ENCODE measurements at places on chromosomes 5 and 9.
A peak's percentile ranks its signal among the peaks of the same experiment; 100 is the strongest.

GRCh38 chr5:118466418-118466817, 521.9 kb downstream of the DTWD2 start:
- no peak for DNase-seq

DNA sequence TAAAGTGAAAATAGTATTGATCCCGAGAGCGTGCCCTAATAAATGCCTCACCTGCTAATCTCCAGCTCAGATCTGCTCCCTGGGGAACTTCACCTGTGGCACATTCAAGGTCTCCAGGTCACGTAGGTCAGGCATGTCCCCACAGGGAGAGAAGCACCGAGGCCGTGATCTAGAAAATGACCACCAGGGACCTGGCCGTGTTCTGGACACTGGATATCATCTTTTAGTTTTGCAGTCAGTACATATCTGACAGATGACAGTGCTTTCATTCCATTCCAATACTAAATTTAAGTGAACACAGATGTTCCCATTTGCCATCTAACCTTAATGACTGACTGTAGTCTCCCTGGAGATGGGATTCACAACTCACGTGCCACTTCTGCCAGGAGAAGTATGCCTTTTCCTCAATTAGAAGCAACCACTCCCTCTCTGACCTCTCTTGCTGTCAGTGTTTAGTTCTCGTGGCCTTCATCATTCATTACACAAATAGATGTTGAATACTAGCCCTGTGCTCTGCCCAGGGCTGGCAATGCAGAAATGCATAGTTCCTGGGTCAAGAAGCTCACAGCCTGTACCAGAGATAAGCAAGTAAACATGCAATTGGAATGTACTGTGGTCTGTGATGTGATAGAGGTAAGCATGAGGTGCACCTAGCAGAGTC, 276.5 kb downstream of the NTRK2 start:
- DNase-seq: no peak

GRCh38 chr5:76351577-76351976, 51.5 kb upstream of the IQGAP2 start:
- no peak for DNase-seq

GRCh38 chr5:179115845-179116524, 55.8 kb downstream of the ZNF354C start:
- DNase-seq: no peak

- no peak for DNase-seq
Measured at GRCh38 chr5:173920866-173921555, 32.9 kb downstream of the CPEB4 start.

- DNase-seq: no peak
Measured at GRCh38 chr9:69582544-69583297, 89.5 kb downstream of the APBA1 start.

- DNase-seq: no peak
Measured at GRCh38 chr9:119794836-119795235, 425.6 kb upstream of the BRINP1 start.

GRCh38 chr5:142862594-142862993, 92.4 kb downstream of the ARHGAP26 start:
- no peak for DNase-seq

DNA sequence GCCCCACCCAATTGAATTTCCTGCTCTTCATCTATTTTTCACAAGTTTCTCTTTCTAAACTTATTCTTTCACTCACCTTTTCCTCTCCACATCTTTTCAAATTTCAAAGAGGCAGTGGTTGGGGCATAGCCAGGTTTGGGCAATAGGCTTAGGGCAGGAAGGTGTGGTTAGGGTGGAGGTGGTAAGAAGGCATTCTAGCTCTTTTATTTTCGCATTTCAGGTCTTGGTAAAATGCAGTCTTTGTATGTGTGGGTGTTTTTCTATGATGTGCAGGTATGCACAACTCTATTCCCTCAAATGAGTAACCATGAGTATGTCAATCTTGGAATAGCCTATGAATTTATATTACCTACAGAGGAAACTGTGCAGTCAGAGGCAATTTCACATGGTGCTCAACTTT, 129.8 kb upstream of the IFNE start:
- DNase-seq: no peak

DNA sequence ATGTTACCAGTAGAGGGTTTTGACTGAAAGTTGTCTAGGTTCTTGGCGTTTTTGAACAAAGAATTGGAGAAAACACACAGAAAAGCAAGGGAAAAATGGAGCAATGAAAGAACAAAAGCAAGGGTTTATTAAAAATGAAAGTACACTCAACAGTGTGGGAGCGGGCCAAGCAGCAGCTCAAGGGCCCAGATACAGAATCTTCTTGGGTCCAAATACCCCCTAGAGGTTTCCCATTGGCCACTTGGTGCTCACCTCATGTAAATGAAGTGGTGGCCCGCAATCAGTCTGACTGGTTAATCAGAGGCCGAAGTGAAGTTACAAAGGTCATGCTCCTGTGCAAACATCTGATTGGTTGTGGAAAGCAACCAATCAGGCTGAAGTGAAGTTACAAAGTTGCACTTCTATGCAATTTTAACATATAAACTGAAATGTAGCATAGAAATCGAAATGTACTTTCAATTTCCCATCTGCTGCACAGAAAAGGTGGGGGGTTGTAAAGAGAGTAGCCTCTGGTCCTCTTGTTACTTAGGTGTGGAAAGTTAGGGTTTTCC, 1.9 kb upstream of the GM2A start:
- DNase-seq: no peak

DNA sequence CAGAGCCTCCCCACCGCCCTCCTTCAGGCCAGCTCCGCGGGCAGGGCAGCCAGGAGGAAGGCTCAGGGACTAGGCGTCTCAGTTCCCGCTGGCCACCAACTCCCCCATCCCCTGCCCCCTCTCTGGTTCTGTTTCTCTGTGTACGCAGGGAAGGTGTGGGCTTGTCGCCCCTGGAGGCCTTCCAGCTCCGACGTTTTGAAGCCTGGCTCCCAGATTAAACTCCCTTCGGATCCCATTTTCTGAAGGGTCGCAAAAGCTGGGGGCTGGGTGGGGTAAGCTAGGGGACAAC, 346 bp downstream of the ATOX1 start:
- DNase-seq: no peak

GRCh38 chr5:148583421-148583965, 70.8 kb downstream of the HTR4 start:
- no peak for DNase-seq

GRCh38 chr9:38350529-38350928, 42.0 kb upstream of the ALDH1B1 start:
- DNase-seq: no peak

DNA sequence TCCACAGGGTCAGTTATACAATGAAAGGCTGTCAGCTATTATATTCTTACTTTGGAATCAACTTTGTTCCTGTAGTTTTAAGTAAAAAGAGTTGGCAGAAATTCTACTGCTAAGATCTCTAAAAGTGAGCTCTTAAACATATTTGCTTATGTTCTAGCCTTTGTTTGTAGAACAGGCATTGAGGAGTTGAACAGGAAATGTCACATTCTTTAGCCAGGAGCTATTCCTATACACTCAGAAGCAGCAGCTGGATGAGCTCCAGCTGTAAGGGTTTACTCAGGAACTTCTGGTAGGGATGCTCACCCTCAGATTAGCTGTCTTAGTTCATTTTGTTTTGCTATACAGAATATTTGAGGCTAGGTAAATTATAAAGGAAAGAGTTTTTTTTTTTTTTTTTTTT, 22.4 kb upstream of the SPINK14 start:
- peak; percentile 78 for DNase-seq

GRCh38 chr5:145976431-145977155, 40.2 kb downstream of the SH3RF2 start:
- peak; percentile 67 for DNase-seq

- DNase-seq: no peak
Measured at GRCh38 chr9:1550636-1551035, 464.5 kb upstream of the SMARCA2 start.

DNA sequence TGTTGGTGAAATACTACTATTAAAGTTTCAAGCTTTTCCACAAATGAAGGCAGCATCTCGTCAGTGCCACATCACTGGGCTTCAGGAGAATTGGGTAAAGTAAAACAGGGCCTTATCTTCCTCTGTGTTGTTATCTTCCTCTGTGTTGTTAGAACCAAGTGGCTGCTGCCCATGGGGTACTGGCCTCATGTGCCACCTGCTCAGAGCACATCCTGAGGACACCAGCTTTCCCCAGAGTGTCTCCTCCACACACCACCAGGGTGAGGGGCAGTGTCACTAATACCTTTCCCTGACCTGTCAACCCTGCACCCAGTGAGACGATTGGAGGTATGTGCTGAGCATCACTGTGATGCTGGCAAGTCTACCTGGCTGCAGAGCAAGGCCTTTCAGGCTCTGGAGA, 499.9 kb downstream of the SEMA5A start:
- DNase-seq: no peak

DNA sequence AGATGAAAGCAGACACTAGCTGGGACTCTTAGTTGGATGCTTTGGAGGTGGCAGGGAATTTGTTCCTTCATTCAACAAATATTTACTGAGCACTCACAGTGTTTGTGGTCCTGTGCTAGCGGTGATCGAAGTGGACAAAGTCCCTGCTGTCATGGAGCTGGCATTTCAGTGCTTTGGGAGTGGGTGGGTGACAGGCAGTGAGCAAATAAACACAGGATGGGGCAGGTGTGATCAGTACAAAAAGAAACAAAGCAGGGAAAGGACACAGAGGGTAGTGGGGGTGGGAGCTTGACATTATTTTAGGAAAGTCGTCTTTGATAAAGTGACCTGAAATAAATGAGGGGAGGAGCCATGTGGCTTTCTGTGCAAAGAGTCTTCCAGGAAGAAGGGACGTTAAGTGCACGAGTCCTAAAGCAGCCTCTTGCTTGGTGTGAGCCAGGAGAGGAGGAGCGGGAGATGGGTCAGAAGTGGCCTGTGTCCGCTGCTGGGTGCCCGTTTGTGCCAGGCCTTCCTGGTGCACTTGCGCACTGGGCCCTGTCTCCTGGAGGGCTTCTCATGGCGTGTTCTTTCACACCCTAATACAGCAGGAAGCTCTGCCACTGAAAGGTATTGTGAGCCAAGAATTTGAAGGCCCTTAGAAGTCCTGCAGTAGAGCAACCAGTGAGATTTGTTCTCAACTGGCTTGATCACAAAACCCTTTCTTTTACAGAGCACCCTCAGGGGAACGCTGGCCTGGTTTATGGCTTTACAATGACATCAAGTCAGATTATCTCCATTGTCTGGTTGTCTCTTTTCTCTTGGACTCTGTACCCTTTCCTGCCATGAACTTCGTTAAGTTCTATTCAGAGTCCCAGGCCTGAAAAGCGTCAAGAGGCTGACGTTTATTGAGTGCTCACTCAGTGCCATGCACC, 14.8 kb downstream of the NDST1 start:
- DNase-seq: no peak

DNA sequence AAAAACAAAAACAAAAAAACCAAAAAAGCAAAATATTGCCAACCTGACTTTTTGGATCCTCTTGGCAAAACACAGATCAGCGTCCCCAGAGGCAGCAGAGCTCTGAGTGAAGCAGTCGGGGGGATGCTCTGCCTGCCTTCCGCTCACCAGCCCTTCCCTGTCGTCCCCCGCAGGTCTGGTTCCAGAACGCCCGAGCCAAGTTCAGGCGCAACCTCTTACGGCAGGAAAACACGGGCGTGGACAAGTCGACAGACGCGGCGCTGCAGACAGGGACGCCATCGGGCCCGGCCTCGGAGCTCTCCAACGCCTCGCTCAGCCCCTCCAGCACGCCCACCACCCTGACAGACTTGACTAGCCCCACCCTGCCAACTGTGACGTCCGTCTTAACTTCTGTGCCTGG, 20.7 kb downstream of the LHX2 start:
- no peak for DNase-seq

GRCh38 chr5:73748510-73749400, 122.8 kb downstream of the ARHGEF28 start:
- no peak for DNase-seq

DNA sequence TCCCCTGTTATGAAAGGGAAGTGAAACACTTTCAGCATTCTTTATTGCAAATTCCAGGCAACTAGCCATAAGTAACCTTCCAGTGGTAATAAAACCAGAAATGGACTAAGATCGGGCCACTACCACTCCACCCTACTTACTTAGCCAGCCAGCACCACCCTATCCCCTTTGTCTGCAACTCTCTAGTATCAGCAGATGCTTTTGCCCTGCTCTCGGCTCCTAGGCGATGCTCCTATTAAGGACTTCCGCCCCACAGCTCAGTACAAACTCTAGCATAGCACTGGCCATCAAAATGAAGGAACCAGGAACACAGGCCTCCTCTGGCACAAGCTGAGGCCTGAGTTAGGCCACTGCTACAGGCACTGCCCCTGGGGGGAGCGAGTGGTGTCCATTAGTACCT, 81.2 kb downstream of the GLDC start:
- DNase-seq: no peak

GRCh38 chr9:100087218-100087617, 11.6 kb downstream of the ERP44 start:
- no peak for DNase-seq

- no peak for DNase-seq
Measured at GRCh38 chr5:143573568-143574170, 170.2 kb upstream of the NR3C1 start.

GRCh38 chr5:73892806-73893205, 266.8 kb downstream of the ARHGEF28 start:
- DNase-seq: no peak

- no peak for DNase-seq
Measured at GRCh38 chr5:36528588-36528987, 77.8 kb upstream of the SLC1A3 start.

DNA sequence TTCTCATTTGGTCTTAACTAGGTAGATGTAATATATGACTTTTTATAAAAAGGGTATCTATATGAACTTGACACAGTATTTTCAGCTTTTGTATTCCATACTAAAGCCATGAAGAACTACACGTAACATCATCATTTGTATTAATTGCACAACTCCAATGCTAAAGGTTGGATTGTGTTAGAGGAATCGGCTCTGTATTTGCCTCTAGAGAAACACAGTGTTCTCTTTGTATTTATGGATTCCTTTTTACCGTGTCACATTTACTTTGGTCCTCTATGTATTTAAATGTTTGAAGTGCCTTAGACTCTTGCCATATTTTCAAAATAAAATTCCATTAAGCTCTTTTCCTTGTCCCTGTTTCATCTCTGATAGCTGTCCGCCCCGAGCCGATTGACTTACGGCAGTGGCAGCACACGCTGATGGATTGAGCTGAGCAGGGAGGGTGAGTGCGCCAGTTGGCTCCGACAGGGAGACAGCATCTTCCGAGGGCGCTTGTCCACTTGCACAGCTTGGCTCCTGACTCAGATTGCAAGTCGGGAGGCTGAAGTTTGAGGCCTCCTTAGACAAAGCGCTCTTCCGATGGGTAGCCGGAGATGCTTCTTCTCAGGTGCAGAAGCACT, 95.6 kb upstream of the DMRT1 start:
- DNase-seq: no peak

DNA sequence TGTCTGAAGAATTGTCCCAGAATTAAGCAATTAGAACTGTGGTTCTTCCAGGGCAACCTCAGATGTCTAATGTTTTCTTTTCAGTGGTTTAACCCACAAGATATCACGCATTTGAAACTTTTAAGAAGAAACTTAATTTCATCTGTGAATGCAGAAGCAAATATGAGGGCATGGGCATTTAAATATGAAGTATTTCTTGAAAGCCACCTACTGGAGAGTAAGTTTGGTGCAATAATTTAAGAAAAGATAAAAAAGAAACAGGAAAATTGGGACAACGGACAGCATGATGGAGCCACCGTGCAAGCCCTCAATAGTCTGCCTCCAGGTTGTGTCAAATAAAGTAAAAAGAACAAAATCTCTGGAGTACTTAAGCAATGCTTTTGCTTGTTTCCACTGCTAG, 1.2 kb upstream of the CAPSL start:
- DNase-seq: no peak

GRCh38 chr5:144913661-144914060, 743.0 kb downstream of the KCTD16 start:
- no peak for DNase-seq

Measured in glomerular endothelial cell (primary cell).